ENCODE measurements at places on chromosomes 6 and 20.

DNA sequence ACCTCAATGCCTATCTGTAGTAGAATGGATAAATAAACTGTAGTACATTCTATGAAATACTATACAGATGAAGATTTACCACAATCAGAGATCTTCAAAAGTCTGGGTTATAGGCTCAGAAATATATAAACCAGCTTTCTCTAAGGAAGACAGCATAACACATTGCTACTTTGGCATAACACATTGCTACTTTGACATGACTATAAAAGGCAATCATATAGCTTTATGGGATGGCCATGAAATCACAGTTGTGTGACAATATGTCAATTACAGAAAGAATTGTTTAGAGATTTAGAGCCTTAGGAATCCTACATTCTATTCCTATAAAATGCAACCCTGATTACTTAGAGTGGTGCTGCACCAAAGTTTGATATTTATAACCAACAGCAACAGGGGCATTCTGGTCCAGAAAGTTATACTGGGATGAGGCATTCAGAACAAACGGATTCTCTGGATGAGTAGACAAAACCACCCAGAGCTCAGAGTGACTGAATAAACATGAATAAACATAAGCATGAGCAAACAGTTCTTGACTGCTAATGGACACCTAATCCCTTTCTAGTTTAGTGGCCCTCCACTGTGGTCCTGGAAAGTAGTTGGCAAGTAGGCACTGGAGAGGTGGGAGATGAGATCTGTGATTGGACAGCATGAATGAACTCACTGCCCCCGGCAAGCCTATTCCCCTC, 12.0 kb downstream of the TTI1 start:
- DNase-seq, result no peak

DNA sequence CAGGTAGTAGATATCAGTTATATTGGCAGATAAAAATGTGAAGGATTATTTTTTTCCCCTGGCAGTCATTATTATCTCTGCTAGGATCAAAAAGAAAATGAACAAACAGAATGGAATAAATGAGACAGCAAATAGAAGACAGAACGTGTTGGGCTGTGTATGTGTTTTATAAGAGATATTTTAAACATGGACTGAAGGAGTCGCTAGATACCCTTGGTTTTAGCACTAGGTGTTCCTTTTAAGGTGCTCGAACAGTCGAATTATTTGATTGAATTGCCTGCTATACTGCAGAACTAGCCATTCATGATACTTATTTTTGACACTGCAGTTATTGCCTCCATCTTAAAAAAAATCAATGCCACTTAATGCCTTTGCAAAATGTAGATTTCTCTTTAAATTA, 3.7 kb downstream of the GRIK2 start:
- peak; percentile 54 for DNase-seq

DNA sequence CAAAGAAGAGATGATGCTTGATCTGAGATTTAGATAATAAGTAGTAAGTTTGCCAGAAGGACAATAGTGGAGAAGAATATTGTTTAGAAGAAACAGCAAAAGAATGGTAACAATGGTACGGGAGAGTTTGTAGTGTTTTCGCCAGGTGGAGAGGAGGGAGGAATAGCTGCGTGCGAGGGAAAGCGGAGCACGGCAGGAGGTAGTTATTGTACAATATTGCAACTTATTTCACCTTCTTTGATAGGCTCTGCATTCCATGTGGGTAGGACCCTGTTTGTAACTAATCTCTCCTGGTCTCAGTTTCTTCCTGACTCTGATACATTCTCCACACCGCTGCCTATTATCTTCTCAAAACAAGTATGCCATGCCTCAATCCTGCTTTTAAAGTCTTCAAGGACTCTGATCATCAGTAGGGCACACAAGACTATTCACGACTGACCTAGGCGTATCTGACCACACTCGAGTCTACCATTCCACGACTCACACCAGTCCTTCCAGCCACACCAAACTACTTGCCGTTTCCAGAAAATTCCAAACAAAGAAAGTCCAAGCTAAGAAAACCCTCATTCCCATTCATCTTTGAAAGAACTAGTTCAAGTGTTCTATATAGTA, 1.1 kb downstream of the PPIL4 start:
- no peak for DNase-seq

- no peak for DNase-seq
These were observed 69.4 kb upstream of the KCNG1 start for GRCh38 chr20:51092338-51092737.

DNA sequence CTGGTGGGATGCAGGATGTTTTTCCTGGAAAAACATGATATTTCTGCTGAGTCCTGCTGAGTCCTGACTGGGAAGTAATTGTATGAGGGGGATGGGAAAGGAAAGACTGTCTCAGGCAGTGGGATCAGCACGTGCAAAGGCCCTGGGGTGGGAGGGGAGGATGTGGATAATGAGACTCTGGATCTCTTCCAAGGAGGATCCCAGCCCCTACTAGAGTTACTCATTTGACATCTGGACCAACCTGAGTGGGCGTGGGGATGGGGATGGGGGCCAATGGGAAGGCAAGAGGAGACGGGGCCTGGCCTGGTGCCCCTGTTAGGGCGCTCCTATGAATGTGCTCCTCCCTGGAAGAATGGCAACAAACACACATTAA, 73.0 kb downstream of the CD40 start:
- no peak for DNase-seq

- no peak for DNase-seq
These were observed 98.3 kb downstream of the ELOVL5 start for GRCh38 chr6:53250176-53251032.

DNA sequence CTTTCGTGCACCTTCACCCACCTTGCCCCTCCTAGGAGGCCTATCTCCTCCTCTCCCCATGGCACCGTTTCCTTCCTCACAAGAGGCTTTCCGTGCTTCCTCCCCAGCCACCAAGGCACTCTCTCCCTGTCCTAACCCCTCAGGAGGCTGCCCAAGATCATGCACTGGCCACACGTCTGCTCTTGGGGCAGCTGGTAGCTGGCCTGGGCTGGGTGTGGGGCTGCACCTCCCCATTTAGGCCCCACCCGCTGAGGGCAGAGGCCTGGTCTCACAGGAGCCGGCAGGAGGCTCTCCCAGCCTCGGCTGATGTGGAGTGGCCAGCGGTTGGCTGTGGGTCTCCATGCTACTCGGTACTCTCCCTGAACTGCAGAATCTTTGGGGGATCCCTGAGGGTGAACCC, 13.6 kb downstream of the NOL4L start:
- no peak for DNase-seq

DNA sequence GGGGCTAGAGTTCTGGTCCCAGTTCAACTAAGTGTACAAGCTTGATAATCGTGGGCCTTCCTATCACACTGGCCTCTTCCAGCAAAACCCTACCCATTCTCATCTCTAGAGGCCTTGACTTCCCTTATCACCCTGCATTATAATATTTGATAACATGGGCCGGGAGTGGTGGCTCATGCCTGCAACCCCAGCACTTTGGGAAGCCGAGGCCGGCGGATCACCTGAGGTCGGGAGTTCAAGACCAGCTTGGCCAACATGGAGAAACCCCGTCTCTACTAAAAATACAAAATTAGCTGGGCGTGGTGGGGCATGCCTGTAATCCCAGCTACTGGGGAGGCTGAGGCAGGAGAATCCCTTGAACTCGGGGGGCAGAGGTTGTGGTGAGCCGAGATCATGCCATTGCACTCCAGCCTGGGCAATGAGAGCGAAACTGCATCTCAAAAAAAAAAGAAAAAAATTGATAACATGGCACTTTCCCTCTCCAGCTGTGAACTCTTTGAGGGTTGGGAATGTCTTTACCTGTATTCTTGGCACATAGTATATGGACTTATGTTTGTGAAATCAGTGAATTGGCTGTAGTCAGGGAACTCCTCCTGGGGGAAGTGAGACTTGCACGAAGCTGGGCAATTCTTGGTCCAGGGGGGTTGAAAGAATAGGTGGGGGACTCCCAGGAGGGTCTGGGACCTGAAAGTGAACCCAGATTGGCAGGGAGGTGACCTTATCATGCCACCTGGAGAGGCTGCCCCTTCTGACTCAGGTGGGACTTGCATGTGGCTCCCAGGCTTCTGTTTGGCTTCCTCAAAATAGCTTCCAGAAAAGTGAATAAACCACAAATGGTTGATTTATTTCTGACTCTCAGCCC, 915 bp upstream of the C6orf47 start:
- no peak for DNase-seq

GRCh38 chr6:125112934-125113333, 40.6 kb upstream of the TPD52L1 start:
- DNase-seq, result no peak

DNA sequence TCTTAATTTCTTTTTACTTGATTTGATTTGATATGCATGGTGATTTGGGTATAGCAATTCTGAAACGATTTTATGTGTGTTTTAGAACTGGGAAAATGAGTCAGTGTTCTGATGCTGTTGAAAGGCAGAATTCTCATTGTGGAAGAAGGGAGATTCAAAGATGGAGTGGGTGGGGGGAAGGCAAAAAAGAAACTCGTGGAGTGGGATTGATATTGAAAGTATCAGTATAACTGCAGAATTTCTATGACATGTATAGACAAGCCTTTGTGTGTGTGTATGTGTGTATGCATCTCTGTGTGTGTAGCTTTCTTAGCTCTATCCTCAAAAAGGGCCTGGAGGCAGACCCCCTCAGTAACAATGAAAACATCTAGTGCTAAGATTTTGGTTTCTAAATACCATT, 184.3 kb upstream of the OLIG3 start:
- no peak for DNase-seq

GRCh38 chr6:32432050-32432450, 7.6 kb upstream of the HLA-DRA start:
- peak; percentile 10 for DNase-seq

GRCh38 chr6:112839525-112839961, 492.4 kb downstream of the RFPL4B start:
- DNase-seq, result no peak

DNA sequence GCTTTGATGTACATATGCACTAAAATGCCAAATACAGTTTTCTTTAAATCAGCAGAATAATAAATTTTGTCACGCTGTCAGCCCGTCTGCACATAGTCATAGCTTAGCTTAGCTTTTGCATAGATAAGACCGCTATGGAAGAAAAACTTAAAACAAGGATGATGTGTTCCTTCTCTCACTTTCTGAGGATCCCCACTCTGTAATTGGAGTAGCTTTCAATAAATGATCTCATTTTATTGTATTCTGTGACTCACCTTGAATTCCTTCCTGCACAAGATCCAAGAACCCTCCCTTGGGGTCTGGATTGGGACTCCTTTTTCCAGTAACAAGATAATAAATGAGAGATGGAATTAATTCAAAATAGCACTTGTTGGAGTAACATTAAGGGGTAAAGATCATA, 186.2 kb downstream of the CDH26 start:
- DNase-seq, result no peak

DNA sequence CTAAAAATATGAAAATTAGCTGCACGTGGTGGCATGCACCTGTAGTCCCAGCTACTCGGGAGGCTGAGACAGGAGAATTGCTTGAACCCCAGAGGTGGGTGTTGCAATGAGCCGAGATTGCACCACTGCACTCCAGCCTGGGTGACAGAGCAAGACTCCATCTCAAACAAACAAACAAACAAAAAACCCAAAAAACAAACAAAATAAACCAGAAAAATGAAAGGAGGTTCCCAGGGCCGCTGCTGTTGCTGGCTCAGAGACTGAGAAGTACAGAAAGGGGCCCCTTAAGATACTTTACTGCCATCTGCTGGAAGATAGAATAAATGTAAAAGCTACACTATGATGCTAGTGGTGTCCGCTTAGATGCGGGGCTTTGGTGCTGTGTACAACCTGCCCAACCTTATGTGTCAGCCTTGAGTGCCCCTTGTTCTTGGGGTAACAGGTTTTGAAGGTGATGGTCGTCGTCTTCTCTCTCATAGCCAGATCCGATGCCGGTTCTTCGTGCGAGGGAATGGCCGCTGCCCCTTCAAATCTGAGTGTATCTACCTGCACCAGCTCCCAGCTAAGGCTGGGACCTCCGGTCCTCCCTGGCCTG, 2.8 kb upstream of the FANCE start:
- DNase-seq, result no peak

DNA sequence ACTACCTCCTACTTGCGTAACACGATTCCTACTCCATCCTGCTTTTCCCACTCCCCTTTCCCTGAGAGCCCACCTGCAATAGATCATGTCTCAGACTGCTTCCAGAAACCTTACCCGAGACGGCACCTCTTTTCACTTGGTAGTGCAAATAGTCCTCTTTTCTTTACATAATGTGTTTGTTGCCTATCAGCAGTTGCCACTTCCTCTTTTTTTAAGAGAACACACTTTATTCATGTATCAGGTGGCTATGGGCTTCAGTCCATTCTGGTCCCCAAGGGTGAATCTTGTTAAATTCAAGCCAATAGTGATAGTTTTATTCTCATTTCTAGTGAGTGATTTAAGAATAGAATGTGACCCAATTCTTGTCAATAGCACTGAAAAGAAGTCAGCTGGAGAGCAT, 57.7 kb upstream of the FERMT1 start:
- no peak for DNase-seq

DNA sequence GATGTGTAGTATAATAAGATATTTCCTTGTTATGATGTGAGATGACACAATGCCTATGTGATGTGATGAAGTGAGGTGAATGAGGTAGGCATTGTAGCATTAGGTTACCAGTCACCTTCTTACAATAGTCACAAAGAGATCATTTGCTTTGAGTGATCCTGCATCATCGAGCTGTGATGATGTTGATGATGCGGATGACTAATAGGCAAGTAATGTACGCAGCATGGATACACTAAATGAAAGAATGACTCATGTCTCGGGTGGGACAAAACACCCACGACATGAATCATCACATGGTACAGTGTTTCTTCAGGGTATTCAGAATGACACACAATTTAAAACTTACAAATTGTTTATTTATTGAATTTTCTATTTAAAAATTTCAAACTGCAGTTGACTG, 806.3 kb upstream of the GJE1 start:
- no peak for DNase-seq

Measured in LNCaP clone FGC (cell line).